ENCODE measurements at places on chromosomes 5 and 9.

DNA sequence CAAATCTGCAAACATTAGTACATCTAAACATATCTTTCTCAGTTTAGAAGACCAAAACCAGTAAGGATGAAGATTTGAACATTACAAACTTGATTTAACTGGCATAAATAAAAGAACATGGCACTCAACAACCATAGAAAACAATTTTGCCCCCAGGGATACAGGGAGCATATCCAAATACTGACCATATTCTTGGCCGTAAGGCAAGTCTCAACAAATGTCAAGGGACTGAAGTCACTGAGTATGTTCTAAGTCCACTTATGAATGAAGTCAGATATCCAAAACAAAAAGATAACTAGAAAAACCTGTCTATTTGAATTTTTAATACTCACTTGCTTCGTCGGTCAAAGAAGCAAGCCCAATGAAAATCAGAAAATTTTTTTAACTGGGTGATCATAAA is 14.1 kb downstream of the FEM1C start:
- ATAC-seq: no peak

DNA sequence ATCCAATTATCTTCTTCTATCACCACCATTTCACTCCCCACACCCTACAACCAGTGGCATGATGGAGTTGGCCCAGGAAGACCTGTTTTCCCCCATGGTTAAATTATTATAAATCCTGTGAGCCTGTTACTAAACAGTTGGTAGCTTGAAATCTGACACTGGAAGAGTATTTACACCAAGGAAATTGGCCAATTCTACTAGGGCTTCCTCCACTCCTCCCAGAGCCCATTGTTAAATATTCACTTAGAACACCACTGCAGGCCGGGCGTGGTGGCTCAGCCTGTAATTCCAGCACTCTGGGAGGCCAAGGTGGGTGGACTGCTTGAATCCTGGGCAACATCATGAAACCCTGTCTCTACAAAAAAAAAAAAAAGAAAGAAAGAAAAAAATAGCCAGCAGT is 32.4 kb upstream of the CKS2 start:
- peak; percentile 36 for ATAC-seq

DNA sequence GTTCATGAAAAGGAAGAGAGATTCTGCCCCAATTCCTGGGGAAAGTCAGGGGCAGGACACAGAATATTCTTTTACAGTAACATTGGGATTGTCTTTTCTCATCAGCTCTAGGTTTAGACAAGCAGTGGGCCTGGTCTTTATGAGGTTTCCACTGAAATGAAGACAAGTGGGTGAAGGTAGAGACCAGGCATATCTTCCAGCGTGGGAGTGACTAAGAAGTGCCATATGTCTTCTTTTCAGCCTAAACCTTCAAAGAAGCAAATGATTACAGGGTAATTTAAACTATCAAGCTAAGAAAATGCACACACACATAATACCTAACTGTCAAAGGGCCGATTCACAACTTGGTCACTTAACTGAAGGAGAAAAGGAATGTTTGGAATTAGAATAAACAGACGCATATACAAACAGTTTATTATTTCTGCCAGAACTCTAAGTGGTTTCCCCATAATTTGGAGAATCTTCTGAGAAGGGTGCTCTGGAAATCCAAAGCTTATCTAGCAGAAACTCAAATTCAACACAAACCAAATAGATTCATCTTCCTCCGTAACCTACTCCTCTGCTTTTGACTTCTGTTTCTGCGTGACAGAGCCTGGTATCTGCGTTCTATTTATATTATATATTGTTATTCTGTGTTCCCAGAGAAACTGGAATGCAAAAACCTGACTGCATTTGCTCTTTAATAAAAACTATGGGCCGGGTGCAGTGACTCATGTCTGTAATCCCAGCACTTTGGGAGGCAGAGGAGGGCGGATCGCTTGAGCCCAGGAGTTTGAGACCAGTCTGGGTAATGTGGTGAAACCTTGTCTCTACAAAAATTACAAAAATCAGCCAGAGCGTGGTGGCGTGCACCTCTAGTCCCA is 22.0 kb upstream of the TEK start:
- ATAC-seq: peak; percentile 65

DNA sequence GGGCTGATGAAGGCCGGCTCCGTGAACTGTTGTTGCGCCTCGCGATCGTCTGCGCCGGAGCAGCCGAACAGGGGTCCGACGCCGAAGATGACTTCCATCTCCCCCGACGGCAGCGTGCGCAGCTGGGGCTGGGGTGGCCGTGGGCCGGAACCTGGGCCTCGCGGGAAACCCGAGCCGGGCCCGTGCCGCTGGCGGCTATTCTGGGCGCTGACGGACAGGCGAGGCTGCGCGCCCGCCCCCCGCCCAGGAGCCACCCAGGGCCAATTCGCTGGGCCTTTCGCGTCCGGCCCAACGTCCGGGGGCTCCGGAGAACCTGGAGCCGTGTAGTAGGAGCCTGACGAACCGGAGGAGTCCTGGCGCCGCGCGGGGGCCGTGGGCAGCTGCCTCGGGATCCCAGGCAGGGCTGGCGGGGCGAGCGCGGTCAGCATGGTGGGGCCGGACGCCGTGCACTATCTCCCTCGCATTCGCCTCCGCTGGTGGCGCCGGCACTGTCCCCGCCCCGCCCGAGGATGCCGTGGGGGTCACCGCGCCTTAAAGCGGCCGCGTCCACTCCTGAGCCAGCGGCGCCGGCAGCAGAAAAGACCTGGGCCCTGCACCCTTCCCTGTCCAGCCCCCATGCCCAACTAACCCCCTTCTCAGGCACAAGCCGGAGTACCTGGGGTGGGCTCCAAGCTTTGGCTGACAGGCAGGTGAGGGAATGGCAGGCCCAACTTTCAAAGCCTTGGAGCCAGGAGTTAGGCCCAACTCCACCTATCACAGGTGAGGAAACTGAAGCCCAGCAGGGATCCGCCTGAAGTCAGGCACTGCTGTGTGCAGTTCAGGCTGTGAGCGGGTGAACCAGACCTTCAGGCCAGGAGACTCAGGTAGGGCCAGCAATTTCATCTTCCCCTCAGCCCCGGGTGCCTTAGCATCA is at the start of gene PROB1:
TSS of gene PROB1 (minus strand) at position 451 of the 913 bp plus-strand sequence. CDS start at position 428, 23 bp downstream.
- ATAC-seq: no peak

GRCh38 chr5:2029206-2029605 is 146.5 kb upstream of the IRX4 start:
- peak; percentile 54 for ATAC-seq

GRCh38 chr5:57698802-57699201 is 216.2 kb upstream of the ACTBL2 start:
- ATAC-seq: no peak

GRCh38 chr9:33452828-33453271 is 5.5 kb upstream of the AQP3 start:
- ATAC-seq: peak; percentile 97

DNA sequence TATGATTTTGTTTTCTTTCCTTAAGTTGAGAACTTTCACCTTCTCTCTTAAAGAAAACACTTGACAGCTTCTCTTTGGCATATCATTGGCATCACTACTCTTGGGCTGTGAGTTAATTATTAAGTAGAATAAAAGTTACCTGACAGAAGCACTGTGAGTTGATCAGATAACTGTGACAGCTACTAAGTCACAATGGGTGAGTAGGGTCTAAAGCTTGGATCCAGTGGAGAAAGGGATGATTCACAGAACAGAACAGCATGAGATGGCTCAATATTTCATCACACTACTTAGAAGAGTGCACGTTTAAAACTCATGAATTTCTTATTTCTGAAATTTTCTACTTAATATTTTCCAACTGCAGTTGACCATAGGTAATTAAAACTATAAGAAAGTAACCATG is 268.5 kb upstream of the NMUR2 start:
- no peak for ATAC-seq

- no peak for ATAC-seq
Observed at GRCh38 chr5:44632344-44632743, 176.4 kb upstream of the MRPS30 start.

GRCh38 chr5:26239588-26239987 is 798.8 kb downstream of the CDH9 start:
- no peak for ATAC-seq

DNA sequence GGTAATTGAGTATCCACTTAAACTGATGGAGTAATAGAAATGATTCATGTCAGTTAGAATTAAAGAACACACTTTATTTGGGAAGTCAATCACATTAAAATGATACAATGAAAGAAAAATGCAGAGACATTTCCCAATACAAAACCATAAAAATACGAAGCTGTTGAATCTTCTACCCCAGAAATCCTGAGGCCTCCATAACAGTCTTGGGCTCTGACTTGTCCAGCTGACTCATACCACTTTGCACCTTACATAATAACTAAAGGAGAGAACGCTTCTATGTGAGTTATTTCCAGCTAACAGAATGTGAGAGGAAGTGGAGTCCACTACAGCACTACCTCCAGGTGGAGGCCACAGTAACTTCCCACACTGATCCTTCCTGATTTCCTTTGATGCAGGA is 305.0 kb downstream of the MRPS30 start:
- ATAC-seq: no peak

DNA sequence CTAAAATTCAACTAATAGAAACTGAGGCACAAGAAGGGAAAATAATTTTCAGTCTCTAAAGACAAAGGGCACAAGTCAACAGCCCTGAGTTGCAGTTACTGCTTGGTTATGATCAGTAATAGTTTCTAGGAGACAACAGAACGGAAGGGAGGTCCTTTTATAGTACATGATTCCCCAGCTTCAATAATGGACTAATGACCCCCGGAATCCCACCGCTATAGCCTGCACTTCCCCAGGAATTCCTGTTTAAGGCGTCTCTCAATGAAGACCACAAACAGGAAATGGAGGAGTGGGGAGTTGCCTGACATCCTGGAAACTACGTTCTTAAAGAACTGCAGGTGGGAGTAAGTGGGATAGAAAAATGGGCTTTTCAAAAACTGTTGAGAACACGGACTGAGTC is 60.6 kb downstream of the DIAPH1 start:
- no peak for ATAC-seq

- ATAC-seq: no peak
Observed at GRCh38 chr5:116881921-116882531, 307.4 kb upstream of the SEMA6A start.

DNA sequence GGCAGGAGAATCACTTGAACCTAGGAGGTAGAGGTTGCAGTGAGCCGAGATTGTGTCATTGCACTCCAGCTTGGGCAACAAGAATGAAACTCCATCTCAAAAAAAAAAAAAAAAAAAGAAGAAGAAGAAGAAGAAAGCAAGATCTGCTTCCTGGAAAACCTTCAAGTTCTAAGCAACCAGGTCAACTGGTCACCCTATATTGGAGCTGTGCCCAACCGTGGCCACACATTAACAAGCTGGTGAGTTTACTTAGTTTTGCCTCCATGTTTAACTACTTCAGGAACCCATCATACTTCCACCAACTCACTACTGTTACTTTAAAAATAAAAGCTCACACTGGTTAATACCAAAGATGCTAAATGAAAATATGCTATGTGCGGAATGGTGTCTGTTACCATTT is 12.3 kb upstream of the SKP1 start:
- no peak for ATAC-seq

DNA sequence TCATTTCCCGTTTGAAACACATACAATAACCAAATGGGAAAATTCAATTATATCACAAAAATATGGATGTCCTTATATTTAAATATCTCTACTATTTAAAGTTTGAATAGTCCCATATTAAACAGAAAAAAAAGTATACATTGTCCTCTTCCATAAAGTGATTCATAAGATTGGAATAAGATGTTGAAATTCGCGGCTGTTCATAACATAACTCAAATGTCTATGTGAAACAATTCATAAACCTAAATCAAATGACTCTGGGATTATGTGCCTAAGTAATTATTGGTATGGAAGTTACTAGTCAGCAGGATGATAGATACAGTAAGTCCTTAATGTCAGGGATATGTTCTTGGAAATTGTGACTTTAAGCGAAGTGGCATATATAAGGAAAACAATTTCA is 3.9 kb upstream of the EFNA5 start:
- no peak for ATAC-seq

- no peak for ATAC-seq
Observed at GRCh38 chr5:18113721-18114120, 479.5 kb downstream of the TAF11L14 start.

DNA sequence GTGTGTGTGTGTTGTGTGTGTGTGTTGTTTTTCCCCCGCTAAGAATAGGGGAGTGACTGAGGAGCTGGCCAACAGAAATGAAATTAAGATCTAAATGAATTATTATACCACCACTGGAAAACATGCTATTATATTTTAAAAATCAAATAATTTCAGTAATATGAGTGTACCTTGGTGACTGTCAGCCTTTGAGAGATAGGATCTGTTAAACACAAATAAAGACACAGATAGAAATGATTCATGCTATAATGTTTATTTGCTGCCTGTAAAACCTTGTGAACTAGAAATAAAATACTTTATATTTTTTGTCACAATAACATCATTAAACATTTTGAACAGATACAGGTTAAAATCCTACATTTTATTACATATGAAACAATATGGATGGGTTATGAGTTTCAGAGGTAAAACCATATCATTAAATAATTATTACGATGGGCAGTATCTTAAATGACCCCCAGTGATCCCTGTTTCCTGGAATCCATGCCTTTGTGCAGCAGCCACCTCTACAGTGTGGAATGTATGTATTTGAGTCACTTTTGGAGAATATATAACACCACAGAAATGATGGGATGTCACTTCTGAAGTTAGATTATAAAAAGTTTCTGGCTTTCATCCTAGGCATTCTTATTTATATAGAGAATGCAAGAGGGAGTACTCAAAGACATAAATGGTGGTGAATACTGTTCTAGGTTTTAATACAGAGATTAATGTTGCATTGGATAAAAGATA is 617.2 kb downstream of the CDH18 start:
- no peak for ATAC-seq
